ENCODE measurements at places on chromosomes 13 and 19.

DNA sequence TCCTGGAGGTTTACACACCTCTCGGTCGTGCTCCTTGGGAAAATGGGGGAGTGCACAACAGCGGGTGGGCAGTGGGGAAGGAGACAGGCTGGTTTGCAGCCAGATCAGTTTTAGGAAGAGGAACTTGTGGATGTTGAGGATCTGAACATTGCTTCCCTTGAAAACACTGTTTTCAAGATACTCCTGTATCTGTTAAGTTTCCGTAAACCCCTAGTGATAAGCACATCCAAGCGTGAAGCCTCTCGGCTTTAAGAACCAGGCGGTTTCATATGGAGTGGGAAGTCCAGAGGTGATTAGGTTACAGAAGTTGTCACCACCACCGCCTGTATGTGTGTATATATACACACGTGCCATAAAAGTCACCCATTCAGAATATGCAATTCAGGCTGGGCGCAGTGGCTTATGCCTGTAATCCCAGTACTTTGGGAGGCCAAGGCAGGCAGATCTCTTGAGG is 47.4 kb downstream of the SIPA1L3 start:
- no peak for DNase-seq

DNA sequence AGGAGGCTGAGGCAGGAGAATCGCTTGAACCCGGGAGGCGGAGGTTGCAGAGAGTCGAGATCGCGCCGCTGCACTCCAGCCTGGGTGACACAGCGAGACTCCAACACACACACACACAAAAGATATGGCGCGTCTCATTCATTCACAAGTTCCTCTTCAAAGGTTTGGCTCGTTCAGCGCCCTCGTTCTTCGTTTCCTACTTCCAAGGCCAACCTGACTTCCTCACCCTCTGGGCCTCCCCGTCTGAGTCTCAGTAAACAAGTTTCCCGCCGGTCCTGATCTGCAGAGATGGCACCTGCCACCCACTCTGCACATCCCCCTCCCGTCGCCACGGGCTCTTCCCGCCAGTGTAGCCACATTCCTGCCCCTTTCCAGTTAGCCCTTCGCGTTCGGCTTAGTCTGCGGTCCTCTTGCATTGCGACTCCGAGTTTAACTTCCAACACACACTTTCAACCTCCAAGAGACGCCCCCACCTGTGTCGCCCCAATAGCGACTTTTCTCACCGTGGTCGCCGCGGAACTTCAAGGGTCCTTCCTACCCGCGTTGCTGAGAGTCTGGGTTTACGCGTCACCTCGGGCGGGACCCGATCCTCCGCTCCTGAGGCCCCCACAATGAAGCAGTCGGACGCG is 1.3 kb upstream of the BSG start:
- peak; percentile 33 for DNase-seq

DNA sequence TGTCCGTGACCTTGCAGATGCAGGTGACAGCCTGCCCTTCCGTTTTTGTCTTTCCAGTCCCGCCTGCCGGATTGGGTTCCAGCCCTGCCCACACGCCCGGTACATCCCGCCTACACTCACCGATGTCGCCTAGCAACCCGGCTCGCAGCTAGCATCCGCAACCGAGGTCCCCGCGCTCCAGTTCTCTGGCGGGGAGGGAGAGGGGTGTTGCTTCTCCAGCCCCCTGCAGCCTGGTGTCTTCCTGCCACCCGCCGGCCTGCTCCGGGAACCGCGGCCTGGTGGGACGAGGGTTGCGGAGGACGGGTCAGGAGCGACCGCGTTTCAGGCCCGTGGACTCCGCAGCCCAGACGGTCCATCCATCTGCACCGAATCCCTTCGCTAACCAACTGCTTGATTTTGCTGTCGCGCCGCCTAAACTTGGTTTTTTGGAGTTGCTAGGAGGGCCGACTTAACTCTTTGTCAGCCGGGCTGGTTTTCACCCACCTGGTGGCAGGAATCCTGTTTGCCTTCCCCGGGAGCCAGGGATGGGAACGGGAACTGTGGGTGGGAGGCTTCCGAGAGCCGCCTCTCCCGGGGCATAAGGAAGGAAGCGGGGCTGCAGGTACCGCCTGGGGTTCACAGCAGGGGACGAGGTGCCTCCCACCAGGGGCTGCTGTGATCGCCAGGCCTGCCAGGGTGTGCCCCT is 15.4 kb upstream of the MATK start:
- DNase-seq, result no peak

DNA sequence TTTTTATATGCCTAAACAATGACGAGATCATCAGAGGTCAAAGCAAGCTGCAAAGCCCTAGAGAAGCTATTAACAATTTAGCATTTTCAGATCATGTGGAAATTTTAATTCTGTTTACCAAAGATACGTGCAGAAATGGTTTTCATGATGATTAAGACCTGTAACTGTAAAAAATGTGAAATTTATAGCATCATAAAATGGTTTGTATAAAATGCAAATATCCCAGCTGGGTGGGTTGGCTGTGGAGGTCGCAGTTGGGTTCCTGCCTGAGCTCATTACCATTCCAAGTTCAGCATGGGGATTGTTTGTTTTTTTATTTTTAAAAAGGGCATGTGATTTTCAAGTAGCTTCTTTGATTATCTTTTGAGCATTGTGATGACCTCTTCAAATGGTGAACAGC is 47.9 kb upstream of the SIAH3 start:
- DNase-seq, result no peak

DNA sequence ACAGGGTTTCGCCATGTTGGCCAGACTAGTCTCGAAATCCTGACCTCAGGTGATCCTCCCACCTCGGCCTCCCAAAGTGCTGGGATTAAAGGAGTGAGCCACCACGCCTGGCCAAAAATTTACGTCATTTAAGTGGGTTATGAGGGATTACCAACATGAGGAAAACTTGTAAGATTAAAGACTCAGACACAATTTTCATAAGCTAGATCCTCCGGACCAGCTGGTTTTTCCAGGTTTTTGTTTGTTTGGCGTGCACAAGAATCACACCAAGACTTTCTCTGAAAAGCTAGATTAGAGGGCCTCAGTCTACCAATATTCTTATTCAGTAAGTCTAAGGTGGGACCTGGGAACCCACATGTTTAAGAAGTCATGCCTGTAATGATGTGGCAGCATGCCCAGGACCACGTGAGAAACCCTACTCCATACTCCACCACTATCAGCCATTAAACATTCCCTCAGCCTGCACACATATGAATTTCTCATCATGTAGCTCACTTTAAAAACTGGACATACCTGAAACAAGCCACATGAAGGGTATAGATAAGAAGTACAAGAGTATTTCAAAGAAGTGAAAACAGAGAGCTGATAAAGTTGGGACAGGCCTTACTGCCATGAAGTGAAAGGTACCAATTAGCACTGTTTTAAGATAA is 25.7 kb downstream of the DIAPH3 start:
- no peak for DNase-seq

DNA sequence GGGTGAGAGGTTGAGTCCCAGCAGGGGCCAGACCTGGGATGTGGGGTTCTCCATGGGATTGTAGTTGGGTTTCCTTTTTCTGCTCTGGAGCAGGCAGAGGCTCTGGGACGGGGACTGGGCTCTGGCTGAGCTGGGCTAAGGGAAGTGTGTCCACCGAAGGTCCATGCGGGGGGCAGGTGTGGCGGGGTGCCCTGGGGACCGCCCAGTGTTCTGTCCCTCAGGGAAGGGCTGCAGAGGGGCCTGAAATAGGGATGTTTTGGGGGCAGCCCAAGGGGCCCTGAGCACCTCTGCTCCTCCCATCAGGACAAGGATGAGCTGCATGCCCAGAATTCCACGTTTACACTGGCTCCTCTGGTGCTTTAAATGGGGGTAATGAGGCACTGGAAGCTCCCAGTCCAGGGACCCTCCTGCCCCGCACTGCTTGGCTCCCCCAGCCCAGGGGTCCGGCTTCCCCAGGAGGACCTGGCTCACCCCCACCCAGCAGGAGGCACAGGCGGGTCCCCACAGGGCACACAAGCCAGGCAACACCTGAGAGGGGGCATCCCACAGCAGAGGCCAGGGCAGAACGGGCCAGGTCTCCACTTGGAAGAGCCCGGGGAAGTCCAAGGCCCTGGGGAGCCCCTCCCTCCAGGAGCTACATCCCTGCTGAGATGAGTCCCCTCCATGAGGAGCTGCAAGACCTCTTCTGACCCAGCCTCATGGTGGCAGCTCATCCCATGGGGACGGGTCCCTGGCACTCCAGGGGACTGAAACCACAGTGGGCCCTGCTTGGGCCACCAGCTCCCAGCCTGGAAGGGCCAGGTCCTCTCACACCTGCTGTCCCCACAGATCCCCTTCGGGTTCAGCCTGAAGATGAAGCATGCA is 14.7 kb upstream of the ZNF14 start:
- no peak for DNase-seq

DNA sequence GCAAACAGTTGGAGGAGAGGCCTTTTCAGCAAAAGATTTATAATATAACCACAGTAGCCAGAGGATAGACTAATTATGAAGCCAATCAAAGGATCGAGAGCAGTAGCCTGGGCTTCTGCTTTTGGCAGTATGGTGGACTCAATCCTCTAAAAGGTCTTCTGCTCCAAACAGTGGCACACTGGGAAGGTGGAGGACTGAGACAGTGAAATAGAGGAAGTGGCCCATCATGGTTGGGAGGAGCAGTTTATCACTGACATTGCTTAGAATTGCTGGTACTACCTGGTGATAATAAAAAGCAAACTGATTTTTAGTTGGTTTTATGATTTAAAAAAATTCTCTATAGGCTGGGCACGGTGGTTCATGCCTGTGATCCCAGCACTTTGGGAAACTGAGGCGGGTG is 20.9 kb upstream of the PLAUR start:
- no peak for DNase-seq

DNA sequence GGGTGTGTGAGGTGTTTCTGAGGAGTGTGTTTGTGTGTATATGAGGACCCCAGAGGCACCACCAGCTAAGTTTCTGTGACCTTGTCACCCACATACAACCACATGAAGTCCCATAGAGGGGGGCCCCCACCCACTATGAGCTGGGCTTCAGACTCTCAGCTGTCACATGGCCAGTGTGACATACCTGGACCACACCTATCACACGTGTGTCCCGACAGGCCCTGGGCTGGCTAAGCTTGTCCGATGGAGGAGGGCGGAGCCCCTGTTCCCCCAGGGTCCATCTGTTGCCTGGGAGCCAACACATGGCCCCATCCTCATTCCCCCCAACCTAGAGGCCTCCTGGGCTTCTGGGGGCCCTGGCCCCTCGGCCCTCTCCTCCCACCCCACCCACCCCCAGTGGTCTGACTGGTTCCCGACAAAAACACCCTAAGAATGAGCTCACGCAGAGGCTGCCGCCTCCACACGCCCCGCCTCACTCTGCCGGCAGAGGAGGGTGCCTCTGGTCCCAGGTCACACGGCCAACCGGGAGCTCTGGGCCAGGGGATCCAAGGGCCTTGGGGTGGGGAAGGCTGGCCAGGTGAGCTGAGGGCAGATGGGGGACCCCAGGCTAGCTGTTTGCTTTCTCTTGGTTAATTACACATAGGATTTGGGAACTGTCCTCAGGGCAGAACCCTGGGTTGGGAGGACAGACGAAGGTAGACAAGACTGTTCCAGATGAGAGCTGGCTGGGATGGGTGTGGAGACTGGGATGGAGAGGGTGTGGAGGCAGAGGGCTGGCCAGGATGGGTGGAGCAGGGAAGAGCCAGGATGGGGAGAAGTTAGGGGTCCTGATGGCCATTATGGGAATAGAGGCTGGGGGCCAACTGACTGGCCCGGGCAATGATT is 4.3 kb downstream of the KLC3 start:
- no peak for DNase-seq

- DNase-seq, result no peak
Measured at GRCh38 chr19:41521931-41522555, 53.9 kb upstream of the CEACAM21 start.

DNA sequence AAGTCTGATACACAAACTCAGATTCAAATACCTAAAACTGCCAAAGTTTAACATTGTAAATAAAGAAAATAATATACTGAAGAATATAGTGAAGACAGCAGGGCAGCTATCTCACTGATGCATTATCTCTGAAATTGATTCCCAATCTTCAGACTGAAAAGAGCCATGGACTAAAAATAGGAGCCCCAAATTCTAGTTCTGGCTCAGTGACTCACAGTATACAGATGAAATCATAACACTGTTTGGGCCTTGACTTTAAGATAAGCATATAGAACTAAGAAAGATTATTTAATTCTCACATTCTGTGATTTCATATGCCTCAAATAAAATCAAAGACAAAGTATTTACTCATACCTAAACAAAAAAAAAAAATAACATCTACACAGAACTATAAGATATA is 53.9 kb downstream of the RBM26 start:
- DNase-seq, result no peak

- DNase-seq, result no peak
Measured at GRCh38 chr13:73665261-73665660, 468.9 kb downstream of the KLF12 start.

GRCh38 chr19:30373593-30373992 is 1.4 kb downstream of the ZNF536 start:
- DNase-seq, result no peak

- DNase-seq, result no peak
Measured at GRCh38 chr19:7224209-7224686, 70.0 kb downstream of the INSR start.

- no peak for DNase-seq
Measured at GRCh38 chr13:59111751-59112171, 1052.0 kb downstream of the DIAPH3 start.

- DNase-seq, result peak; percentile 99
Measured at GRCh38 chr19:47428177-47428894, 9.0 kb upstream of the MEIS3 start.

GRCh38 chr13:73235385-73235784 is 176.6 kb downstream of the KLF5 start:
- DNase-seq, result no peak

GRCh38 chr13:54750521-54750920 is 1721.9 kb downstream of the OLFM4 start:
- no peak for DNase-seq

DNA sequence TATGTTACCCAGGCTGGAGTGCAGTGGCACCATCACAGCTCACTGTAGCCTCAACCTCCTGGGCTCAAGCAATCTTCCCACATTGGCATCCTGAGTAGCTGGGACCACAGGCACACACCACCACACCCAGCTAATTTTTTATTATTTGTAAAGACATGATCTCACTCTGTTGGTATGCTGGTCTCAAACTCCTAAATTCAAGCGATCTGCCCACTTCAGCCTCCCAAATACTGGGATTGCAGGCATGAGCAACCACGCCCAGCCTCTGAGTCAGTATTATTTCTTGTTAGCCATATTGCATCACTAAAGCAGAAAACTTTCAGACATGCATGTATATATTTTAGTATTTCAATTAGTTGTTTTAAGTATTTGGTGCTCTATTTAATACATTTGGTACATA is 376.4 kb downstream of the GPC6 start:
- no peak for DNase-seq

- no peak for DNase-seq
Measured at GRCh38 chr13:81078048-81078447, 737.1 kb upstream of the SPRY2 start.

GRCh38 chr19:11069561-11069960 is 19.7 kb upstream of the LDLR start:
- DNase-seq, result no peak
